ENCODE measurements at places on chromosomes 1 and 21. TPM values are rescaled to one million over a fixed set of nuclear protein-coding genes. Genes with fewer than 3 reads are reported as not detected.

NTNG1 gene
- not detected for total RNA-seq

UBL4B gene
- total RNA-seq = not detected

CHRM3 gene
- total RNA-seq = 0.29 TPM

BRDT gene
- not detected for total RNA-seq

FAM72C gene
- not detected for total RNA-seq

OLFM3 gene
- not detected for total RNA-seq

CDC20 gene
- 14.5 TPM for total RNA-seq

MROH7 gene
- not detected for total RNA-seq

TGFBR3 gene
- 1.4 TPM for total RNA-seq

PIGM gene
- 6.9 TPM for total RNA-seq

SAMSN1 gene
- not detected for total RNA-seq

KCNJ10 gene
- not detected for total RNA-seq

MFSD2A gene
- 2.5 TPM for total RNA-seq

GOLT1A gene
- not detected for total RNA-seq

NECTIN4 gene
- 0.12 TPM for total RNA-seq

ORC1 gene
- 5.1 TPM for total RNA-seq

RGS8 gene
- total RNA-seq = 0.17 TPM

TMEM81 gene
- 2.5 TPM for total RNA-seq

METTL13 gene
- total RNA-seq = 21.4 TPM

NBPF6 gene
- not detected for total RNA-seq

COP1 gene
- 35.7 TPM for total RNA-seq

SYT14 gene
- total RNA-seq = 1.0 TPM

USP48 gene
- total RNA-seq = 56.1 TPM

MARK1 gene
- total RNA-seq = 4.1 TPM

NKAIN1 gene
- total RNA-seq = 2.9 TPM

C1orf232 gene
- not detected for total RNA-seq

VPS45 gene
- total RNA-seq = 28.7 TPM

CLCA1 gene
- not detected for total RNA-seq

VSIG8 gene
- not detected for total RNA-seq

ASCL5 gene
- not detected for total RNA-seq

OR6K6 gene
- not detected for total RNA-seq

PLXNA2 gene
- 22.0 TPM for total RNA-seq

SYCP1 gene
- total RNA-seq = not detected

PRELP gene
- 33.7 TPM for total RNA-seq

SPRR5 gene
- total RNA-seq = not detected

OLIG2 gene
- 0.46 TPM for total RNA-seq

KRTAP20-1 gene
- not detected for total RNA-seq

RGS7 gene
- total RNA-seq = 4.5 TPM

HUNK gene
- total RNA-seq = 0.92 TPM

KRTAP7-1 gene
- total RNA-seq = not detected
